Hematopoietic multipotent progenitor cell treated with erythropoietin and hydrocortisone succinate and interleukin-3 and kit ligand, for 15 days (in vitro differentiated cells): ENCODE measurements at places on chromosomes 7 and 10.

- peak; percentile 64 for DNase-seq
These were observed 74.0 kb upstream of the CUX1 start for GRCh38 chr7:101743241-101743994.

GRCh38 chr10:47404446-47404845 lies 20.4 kb upstream of the ZNF488 start:
- no peak for DNase-seq

GRCh38 chr10:117442521-117442920 lies 67.3 kb upstream of the PDZD8 start:
- no peak for DNase-seq

DNA sequence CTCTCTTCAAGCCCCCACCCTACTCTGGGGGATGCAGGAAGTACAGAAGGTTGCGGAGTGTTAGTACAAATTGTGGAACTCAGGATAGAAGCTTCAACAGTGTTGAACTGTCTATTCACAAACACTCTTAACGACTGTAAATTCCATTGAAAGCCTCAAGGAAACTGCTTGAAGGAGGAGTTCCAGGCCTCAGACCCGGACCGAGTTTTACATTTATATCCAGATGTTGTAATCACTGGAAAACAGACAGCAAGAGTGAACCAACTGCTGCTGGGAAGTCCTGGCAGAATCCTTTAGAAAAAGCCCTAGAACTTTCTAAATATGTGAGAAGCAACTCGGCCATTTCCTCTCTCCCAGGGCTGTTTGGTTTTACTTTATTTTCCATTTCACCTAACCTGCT lies 84.1 kb upstream of the LRRC18 start:
- DNase-seq = no peak

GRCh38 chr10:18666810-18667209 lies 7.6 kb downstream of the ARL5B start:
- no peak for DNase-seq

- DNase-seq = no peak
These were observed 55.4 kb upstream of the ELN start for GRCh38 chr7:73972614-73973013.

- DNase-seq = no peak
These were observed 196.8 kb downstream of the RNLS start for GRCh38 chr10:88386204-88386788.

DNA sequence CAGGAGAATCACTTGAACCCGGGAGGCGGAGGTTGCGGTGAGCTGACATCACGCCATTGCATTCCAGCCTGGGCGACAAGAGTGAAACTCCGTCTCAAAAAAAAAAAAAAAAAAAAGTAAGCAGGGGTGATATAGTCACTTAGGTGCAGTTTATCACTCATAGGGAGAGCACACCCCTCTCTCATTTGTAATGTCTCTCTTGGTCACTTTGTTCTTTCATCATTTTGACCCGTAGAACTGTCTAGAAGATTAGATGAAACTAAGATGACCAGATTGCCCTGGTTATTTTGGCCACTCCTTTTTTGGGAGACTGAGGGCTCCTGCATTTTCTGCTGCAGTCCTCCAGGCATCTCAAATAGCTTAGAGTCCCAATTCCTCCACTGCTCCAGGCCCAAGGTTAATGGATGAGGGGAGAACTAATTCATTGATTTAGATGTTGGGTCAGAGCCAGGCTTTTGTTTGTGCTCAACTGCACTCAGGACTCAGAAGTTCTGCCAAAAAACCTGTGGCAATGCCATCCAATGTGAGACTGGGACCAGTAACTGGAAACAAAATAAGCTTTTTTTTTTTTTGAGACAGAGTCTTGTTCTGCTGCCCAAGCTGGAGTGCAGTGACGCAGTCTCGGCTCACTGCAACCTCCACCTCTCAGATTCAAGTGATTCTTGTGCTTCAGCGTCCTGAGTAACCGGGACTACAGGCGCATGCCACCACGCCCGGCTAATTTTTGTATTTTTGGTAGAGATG lies 50.0 kb upstream of the CAMK1D start:
- no peak for DNase-seq

- DNase-seq = no peak
These were observed 9.4 kb upstream of the GPER1 start for GRCh38 chr7:1078519-1078918.

GRCh38 chr10:117461766-117462423 lies 80.7 kb upstream of the EMX2 start:
- no peak for DNase-seq

- no peak for DNase-seq
These were observed 697.6 kb upstream of the GALNT17 start for GRCh38 chr7:70434376-70434775.

GRCh38 chr7:38932509-38933168 lies 23.6 kb upstream of the VPS41 start:
- DNase-seq = peak; percentile 67

DNA sequence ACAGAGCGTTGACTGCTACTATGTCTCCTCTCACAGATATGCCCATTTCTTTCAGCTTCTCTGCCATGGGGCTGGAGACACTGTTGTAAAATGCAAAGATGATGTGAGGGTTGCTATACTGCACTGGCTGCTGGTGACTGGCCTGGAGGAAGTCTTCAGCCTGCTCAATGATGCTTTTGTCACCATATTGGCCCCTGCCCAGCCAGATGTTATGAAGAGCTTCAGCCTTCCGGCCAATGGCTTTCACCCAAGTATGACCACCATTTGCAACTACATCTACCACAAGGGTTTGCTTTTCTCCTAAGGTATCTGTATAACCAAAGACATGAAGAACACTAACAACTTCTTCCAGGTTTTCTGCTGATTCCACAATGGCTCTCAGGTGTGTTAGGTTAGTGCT lies 1.6 kb downstream of the C7orf25 start:
- DNase-seq = no peak

GRCh38 chr7:15862016-15862780 lies 175.7 kb upstream of the MEOX2 start:
- no peak for DNase-seq

- DNase-seq = peak; percentile 60
These were observed 180.3 kb upstream of the GRB10 start for GRCh38 chr7:50962962-50963374.

GRCh38 chr7:23907012-23907411 lies 197.0 kb downstream of the STK31 start:
- no peak for DNase-seq

- no peak for DNase-seq
These were observed 23.9 kb downstream of the EPC1 start for GRCh38 chr10:32323051-32323450.

DNA sequence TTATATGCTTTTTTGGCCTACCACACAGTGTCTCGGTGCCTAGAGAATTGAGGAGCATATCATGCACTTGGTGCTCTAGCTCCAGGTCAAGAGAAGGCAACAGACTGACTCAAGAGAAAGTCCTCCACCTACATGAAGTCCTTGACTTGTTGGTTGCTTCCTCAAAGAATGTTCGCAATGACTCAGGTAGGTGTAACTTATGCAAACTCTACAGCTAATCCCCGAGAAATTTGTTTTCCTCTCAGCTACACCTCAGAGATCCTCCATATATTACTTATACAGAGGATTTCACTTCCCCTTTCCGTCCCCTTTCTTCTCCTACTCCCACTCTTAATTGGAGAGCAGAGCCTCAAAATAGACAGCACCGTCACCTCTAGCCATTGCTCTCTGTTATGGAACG lies 1013.1 kb downstream of the KCNMA1 start:
- no peak for DNase-seq

GRCh38 chr10:28181478-28182096 lies 121.3 kb downstream of the MPP7 start:
- no peak for DNase-seq

- no peak for DNase-seq
These were observed 545.0 kb upstream of the C7orf33 start for GRCh38 chr7:148045521-148045920.

DNA sequence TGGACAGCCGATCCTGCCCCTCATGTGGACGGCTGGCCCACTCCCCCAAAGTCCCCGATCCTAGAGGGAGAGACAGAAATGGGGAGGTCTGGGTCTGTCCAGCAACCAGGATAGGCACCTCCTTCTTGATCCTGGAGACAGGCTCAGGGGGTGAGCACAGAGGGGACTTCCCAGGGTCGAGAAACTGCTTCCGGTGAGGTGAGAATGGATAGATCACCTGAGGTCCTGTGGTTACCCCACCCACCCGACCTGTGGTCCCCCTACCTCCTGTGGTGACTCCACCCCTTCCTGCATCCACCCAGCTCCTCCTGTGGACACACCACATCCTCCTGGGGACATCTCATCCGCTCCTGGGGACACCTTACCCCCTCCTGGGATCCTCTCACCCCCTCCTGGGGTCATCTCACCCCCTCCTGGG lies 27.4 kb upstream of the RASGEF1A start:
- no peak for DNase-seq

- no peak for DNase-seq
These were observed 13.4 kb downstream of the NOC3L start for GRCh38 chr10:94349327-94349726.

DNA sequence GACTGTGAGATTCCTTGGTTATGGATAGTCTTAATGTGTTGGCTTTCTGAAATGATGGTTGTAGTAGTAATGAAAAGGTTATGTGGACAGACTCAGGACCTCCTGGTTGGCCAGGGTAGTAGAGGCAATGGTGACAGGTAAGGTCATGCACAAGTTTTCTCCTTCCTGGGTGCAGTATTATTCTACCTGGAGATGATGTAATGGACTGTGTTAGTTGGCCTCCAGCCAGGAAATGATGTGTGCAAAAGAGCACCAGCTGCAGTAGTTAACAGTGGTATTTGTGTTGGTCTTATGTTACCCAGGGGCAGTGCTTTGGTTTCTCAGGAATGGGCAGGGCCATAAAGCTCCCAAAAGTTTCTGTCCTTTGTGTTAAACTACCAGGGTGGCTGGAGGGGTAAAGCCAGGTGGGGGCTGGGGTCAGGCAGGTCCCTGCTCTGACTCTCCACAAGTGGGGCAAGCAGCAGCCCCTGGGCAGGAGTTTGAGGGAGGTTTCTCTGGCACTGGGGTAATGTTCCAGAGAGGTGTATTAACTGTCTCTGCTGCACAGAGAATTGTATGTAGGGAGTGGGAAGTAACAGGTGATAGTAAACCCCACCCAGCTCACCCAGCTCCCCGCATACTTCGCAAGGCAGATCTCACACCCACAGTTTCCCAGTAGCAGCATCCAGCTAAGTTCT lies 36.3 kb downstream of the GPR22 start:
- DNase-seq = peak; percentile 29

GRCh38 chr10:102676534-102677315 lies 32.4 kb downstream of the TRIM8 start:
- DNase-seq = no peak

DNA sequence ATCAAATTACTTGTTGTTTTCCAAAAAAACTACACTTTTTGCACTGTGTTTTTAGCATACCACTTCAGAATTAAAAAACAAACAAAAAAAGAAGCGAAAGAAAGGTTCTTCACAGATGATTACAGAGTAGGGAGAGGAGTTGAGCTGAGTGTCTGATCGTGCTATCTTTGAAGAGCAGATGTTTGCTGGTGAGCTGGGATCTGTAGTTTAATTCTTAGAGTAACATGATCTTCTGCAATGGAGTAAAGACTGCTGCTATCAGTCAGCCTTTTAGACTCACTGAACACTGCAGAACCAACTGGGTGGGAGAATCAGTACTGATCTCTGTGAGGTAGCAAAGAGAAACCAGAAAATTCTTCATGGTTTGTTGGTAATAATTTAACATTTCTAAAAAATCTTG lies 1197.8 kb upstream of the SORCS1 start:
- DNase-seq = peak; percentile 9

DNA sequence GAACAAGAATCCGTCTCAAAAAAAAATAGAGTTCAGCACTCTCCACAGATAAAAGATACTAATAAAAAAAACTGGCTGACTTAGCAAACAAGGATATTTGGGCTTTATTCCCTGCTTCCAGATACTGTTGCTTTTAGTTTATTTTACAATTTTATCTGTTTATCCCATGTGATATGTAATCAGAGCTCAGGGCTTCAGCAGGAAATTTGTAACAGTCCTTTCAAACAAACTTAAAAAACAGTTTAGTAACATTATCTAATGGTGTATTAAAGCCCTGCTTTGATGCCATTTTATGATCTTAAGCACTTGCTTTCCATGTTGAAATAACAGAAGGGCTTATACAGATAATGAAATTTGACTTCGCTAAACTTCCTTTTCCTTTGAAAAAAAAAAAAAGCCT lies 28.1 kb downstream of the DCLRE1A start:
- DNase-seq = no peak

DNA sequence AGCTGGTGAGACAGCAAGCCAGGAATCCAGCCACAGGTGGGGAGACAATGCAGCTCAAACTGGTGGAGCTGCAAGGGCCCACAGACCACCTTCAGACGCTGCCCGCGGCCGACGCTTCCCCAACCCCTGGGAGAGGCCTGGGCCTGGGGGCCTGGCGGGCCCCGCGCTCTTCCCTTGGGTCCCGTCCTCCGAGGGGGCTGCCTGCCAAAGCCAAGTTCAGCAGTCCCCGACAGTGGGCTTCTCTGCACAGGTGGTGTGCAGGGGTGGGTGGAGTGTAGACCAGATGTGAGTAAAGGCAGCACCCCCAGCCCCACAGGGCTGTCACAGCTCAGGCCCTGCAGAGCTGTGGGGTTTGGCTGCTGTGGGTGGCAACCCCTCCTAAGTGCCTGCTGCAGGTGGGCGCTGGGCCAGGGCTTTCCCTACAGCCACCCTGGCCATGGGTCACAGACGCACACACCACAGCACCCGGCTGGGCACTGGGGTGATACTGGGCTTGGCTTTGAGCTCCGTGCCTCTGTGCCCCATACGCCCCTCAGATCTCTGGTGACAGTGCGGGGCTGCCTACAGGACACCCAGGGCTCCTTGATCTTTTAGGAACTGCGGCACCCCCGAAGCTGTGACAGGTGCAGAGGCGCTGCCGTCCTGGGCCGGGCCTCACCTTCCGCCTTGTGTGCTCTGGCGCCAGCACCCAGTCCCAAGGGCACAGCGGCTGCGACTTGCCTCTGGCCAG lies 20.5 kb downstream of the BNIP3 start:
- no peak for DNase-seq

DNA sequence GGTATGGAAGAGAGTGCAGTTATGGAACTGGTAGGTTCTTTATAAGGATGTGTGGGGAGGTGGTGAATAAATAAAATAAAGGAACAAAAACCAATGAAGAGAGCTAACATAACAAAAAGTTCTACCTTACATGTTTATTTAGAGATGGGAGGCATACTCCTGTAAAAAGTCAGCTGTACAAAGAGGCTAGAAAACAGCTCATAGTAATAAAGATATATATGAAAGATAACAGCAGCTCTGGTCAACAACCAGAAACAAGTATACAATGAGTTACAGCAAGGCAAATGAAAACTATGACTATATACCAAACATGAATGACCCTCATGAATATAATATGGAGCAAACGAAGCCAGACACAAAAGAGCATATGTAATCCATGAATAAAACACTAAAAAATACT lies 62.0 kb downstream of the FAM13C start:
- DNase-seq = no peak

GRCh38 chr7:5564894-5565293 lies 141.3 kb upstream of the TNRC18 start:
- no peak for DNase-seq

- peak; percentile 68 for DNase-seq
These were observed 91.5 kb downstream of the GSDME start for GRCh38 chr7:24665564-24666294.

GRCh38 chr10:67476201-67476600 lies 219.8 kb downstream of the CTNNA3 start:
- DNase-seq = no peak
